ENCODE measurements at places on chromosomes 4 and X. TPM values are rescaled to one million over a fixed set of nuclear protein-coding genes. Genes with fewer than 3 reads are reported as not detected.

DNA sequence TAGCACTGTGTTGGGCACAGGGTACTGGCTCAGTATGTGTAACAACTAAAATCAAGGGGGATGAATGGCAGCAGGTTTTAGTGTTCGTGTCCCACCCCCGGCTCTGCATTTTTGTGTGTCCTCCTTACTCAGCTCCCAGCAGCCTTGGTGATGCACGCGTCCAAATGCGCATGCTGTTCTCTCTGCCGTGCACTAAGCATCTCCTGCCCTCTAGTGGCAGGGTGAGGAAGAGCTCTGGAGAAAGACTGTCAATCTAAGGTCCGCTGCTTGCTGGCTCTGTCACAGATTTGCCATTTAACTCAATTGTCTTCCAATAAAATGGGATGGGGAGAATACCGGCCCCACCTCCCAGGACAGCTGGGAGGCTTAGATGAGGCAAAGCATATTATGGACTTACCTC is 61.4 kb downstream of the WFS1 start:
- no peak overlapping the region for H3K27ac ChIP-seq
- no peak for DNase-seq
- no peaks in the 10 kb centered on the region for H3K27me3 ChIP-seq
- no peak overlapping the region for H3K4me3 ChIP-seq
- no peaks in the 10 kb centered on the region for H3K4me1 ChIP-seq

DNA sequence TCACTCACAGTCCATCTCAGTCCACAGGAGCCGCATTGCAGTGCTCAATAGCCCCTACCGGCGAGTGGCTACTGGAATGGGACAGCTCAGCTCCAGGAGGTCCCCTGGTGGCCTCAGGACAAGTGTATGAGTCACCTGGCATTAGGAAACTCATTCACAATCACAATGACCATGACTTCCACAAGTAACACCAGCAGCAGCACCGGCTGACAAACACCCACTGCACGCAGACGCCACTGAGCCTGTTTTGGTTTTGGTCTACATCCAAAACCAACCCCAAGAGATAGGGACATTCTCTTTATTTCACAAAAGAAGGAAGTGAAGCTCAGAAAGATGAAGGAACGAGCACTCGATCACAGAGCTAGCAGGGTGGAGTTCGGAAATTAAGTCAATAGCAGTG is 8.1 kb downstream of the JAKMIP1 start:
- DNase-seq: no peak
- no peaks in the 10 kb centered on the region for H3K27me3 ChIP-seq
- no peak overlapping the region for H3K4me3 ChIP-seq
- no peaks in the 10 kb centered on the region for H3K4me1 ChIP-seq
- H3K36me3 ChIP-seq: no peaks in the 10 kb centered on the region

The USP17L20 gene
- not detected for total RNA-seq

GRCh38 chrX:152444338-152444737 is 6.8 kb downstream of the GABRA3 start:
- DNase-seq: no peak
- H3K27ac ChIP-seq: no peak overlapping the region
- no peak overlapping the region for H3K4me3 ChIP-seq
- no peaks in the 10 kb centered on the region for H3K4me1 ChIP-seq
- no peaks in the 10 kb centered on the region for H3K36me3 ChIP-seq

The FGG gene
- not detected for total RNA-seq

GRCh38 chrX:9492901-9493300 is 28.0 kb downstream of the TBL1X start:
- no peaks in the 10 kb centered on the region for H3K27me3 ChIP-seq
- no peak overlapping the region for H3K4me3 ChIP-seq
- no peaks in the 10 kb centered on the region for H3K36me3 ChIP-seq

GRCh38 chr4:93776386-93777080 is 52.0 kb upstream of the ATOH1 start:
- no peaks in the 10 kb centered on the region for H3K27me3 ChIP-seq
- no peak for DNase-seq
- no peak overlapping the region for H3K27ac ChIP-seq
- H3K4me3 ChIP-seq: no peak overlapping the region
- H3K36me3 ChIP-seq: no peaks in the 10 kb centered on the region

- no peak overlapping the region for H3K4me3 ChIP-seq
- no peaks in the 10 kb centered on the region for H3K4me1 ChIP-seq
- no peaks in the 10 kb centered on the region for H3K27me3 ChIP-seq
- no peaks in the 10 kb centered on the region for H3K36me3 ChIP-seq
- DNase-seq: no peak
- no peak overlapping the region for H3K27ac ChIP-seq
These were observed 115.9 kb downstream of the MAGEC2 start for GRCh38 chrX:142089193-142089592.

GRCh38 chr4:1215141-1216075 is 33.5 kb downstream of the CTBP1 start:
- no peak overlapping the region for H3K27ac ChIP-seq
- no peaks in the 10 kb centered on the region for H3K27me3 ChIP-seq
- no peak overlapping the region for H3K4me3 ChIP-seq
- no peak for DNase-seq
- no peaks in the 10 kb centered on the region for H3K4me1 ChIP-seq

The DGAT2L6 gene
- total RNA-seq: not detected

GRCh38 chr4:119172223-119172622 is 36.6 kb downstream of the MYOZ2 start:
- H3K27me3 ChIP-seq: no peaks in the 10 kb centered on the region
- H3K4me3 ChIP-seq: no peak overlapping the region
- no peaks in the 10 kb centered on the region for H3K4me1 ChIP-seq
- peaks cover 44% of the 10 kb centered on the region for H3K36me3 ChIP-seq
- DNase-seq: no peak

- no peaks in the 10 kb centered on the region for H3K4me1 ChIP-seq
- no peaks in the 10 kb centered on the region for H3K27me3 ChIP-seq
- peak overlapping the region; percentile 8 for H3K27ac ChIP-seq
- DNase-seq: no peak
These were observed 7.9 kb downstream of the RAB33A start for GRCh38 chrX:130179579-130180215.

GRCh38 chrX:100880368-100880767 is 6.2 kb upstream of the NOX1 start:
- no peak for DNase-seq
- no peak overlapping the region for H3K4me3 ChIP-seq
- H3K36me3 ChIP-seq: no peaks in the 10 kb centered on the region

DNA sequence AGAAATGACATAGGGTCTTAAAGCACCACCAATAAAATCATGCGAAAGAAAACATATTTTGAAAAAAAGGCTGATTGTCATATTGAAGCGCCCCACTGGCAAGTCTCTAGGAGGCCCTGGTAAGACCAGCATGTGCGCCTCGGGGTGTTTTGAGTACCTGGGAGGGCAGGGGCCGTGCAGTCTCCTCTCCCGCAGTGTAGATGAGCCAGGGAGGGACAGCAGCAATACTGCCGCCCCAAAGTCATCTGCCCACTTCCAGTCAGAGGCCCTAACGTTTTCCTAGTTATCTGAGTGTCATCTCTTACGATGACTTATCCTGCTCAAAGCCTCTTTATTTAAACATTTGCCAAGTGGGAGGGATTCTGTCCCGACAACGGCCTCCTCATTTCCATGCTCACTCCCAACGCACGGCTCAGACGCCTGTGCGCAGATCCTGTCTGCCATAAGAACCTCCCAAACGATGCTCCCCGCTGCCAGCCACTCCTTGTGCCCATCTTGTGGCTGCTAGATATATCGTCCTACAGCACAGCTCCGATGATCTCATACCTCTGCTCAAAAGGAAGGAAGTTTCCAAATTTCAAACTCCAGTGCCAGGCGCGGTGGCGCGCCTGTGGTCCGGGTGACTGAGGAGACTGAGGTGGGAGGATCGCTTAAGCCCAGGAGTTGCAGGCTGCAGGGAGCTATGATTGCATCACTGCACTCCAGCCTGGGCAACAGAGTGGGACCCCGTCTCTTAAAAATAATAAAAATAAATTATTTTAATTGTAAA is 17.2 kb upstream of the SCRG1 start:
- peak overlapping the region; percentile 10 for H3K27ac ChIP-seq
- peak; percentile 81 for DNase-seq
- no peak overlapping the region for H3K4me3 ChIP-seq
- no peaks in the 10 kb centered on the region for H3K27me3 ChIP-seq
- no peaks in the 10 kb centered on the region for H3K36me3 ChIP-seq

GRCh38 chrX:156001667-156002021 is 4.1 kb downstream of the IL9R start:
- no peak overlapping the region for H3K4me3 ChIP-seq
- H3K27me3 ChIP-seq: no peaks in the 10 kb centered on the region
- no peak overlapping the region for H3K27ac ChIP-seq
- no peak for DNase-seq
- H3K4me1 ChIP-seq: no peaks in the 10 kb centered on the region

DNA sequence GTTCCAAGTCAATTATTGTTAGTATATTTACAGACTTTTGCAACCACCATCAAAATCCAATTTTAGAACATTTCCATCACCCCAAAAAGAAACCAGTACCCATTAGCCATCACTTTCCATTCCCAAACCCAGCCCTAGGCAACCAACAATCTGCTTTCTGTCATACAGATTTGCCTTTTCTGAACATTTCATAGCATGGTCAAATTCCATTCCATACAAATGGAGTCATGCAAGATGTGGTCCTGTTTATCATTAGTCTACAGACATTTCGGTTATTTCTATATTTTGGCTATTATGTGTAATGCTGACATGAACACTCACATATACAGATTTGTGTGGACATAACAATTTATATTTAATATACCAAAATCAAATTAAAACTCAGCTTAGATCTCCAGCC is 508.7 kb downstream of the ZNF674 start:
- no peaks in the 10 kb centered on the region for H3K27me3 ChIP-seq
- no peak overlapping the region for H3K27ac ChIP-seq
- DNase-seq: no peak
- H3K36me3 ChIP-seq: no peaks in the 10 kb centered on the region
- H3K4me3 ChIP-seq: no peak overlapping the region
- H3K4me1 ChIP-seq: no peaks in the 10 kb centered on the region

The PRDM8 gene
- total RNA-seq: 1.4 TPM

DNA sequence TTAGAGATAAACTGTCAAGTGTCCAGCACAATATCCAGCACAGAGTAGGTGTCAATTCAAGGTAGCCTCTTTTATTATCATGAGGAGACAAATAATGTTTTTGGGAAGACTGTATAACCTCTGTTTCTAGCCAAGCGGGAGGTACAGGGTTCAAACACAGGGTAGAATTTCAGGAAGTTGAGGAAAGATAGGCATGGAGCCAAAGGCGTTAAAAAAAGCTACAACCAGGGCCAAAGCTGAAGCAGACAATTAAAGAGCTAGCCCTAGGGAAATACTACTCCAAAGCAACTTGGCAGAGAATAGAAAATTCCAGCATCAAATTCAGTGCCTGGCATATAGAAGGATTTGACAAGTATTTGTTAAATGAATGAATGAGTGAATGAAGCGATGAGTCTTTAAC is 40.0 kb upstream of the CASK start:
- no peak overlapping the region for H3K4me3 ChIP-seq
- no peak for DNase-seq
- no peaks in the 10 kb centered on the region for H3K27me3 ChIP-seq
- no peak overlapping the region for H3K27ac ChIP-seq

GRCh38 chr4:16890651-16891050 is 7.8 kb downstream of the LDB2 start:
- no peak for DNase-seq
- H3K36me3 ChIP-seq: peaks cover 8% of the 10 kb centered on the region
- no peak overlapping the region for H3K4me3 ChIP-seq
- no peaks in the 10 kb centered on the region for H3K4me1 ChIP-seq

- no peaks in the 10 kb centered on the region for H3K4me1 ChIP-seq
- no peak overlapping the region for H3K27ac ChIP-seq
- H3K27me3 ChIP-seq: no peaks in the 10 kb centered on the region
- no peak for DNase-seq
- no peak overlapping the region for H3K4me3 ChIP-seq
These were observed 132.3 kb upstream of the UGT8 start for GRCh38 chr4:114466299-114466698.

The RASGEF1B gene
- total RNA-seq: 8.5 TPM

The P2RY10 gene
- total RNA-seq: 0.43 TPM

The AR gene
- total RNA-seq: 7.9 TPM

- no peaks in the 10 kb centered on the region for H3K4me1 ChIP-seq
- no peak overlapping the region for H3K4me3 ChIP-seq
- H3K36me3 ChIP-seq: no peaks in the 10 kb centered on the region
These were observed 27.1 kb upstream of the SPANXN4 start for GRCh38 chrX:142998447-142999198.

- DNase-seq: peak; percentile 74
- peaks cover 19% of the 10 kb centered on the region for H3K4me1 ChIP-seq
- no peaks in the 10 kb centered on the region for H3K36me3 ChIP-seq
- no peaks in the 10 kb centered on the region for H3K27me3 ChIP-seq
These were observed 164.9 kb downstream of the MAML3 start for GRCh38 chr4:139988863-139989765.

The EDA gene
- 14.9 TPM for total RNA-seq

The BANK1 gene
- total RNA-seq: not detected

The CT45A10 gene
- not detected for total RNA-seq

The C4orf50 gene
- not detected for total RNA-seq

- no peaks in the 10 kb centered on the region for H3K27me3 ChIP-seq
- H3K36me3 ChIP-seq: no peaks in the 10 kb centered on the region
- H3K4me3 ChIP-seq: no peak overlapping the region
- DNase-seq: peak; percentile 75
These were observed 47.7 kb upstream of the AFAP1 start for GRCh38 chr4:7987148-7987989.

DNA sequence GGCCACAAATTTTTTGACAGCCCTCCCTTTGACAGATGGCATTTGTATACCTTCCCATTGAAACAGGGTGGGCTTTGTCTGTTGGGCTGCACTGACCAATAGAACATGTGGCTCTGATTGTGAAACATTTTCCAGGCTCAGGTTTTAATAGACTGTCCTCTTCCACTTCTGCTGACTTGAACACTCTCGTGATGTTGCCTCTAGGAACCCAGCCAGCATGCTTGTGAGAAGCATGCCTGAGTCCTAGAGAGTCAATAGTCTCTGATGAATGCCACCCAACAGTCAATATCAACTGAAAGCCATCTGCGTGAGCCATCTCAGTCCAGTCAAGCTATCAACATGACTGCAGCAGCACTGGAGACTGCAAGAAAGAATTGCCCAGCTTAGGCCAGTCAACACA is 290.0 kb downstream of the SLC7A11 start:
- no peaks in the 10 kb centered on the region for H3K4me1 ChIP-seq
- no peak overlapping the region for H3K27ac ChIP-seq
- no peaks in the 10 kb centered on the region for H3K27me3 ChIP-seq
- no peak for DNase-seq

The SETD7 gene
- total RNA-seq: 51.8 TPM

DNA sequence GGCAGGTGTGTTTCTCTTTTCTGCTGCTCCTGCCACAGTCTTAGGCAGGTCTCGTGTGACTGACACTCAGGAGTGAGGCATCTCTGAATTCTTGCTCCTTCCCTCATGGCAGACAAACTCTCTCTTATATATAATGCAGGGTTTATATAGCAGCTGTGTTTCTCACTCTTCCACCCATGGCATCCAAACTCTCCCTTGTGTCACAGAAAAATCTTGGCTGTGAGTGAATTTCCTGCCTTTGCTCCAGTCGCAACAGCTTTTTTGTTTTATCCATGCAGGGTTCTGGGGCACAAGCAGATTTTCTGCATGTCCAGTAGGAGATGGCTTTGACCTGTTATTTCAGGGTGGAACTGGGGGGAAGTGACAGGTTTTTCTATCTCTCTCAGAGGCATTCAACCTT is 1275.5 kb downstream of the ADGRL3 start:
- no peaks in the 10 kb centered on the region for H3K27me3 ChIP-seq
- no peak for DNase-seq
- H3K4me3 ChIP-seq: no peak overlapping the region
- no peak overlapping the region for H3K27ac ChIP-seq

GRCh38 chr4:142815834-142816233 is 30.3 kb downstream of the INPP4B start:
- no peak overlapping the region for H3K4me3 ChIP-seq
- H3K4me1 ChIP-seq: no peaks in the 10 kb centered on the region
- H3K36me3 ChIP-seq: no peaks in the 10 kb centered on the region
- no peaks in the 10 kb centered on the region for H3K27me3 ChIP-seq

The CT45A3 gene
- total RNA-seq: not detected

The TBC1D14 gene
- total RNA-seq: 33.7 TPM
